Posterior cingulate gyrus (tissue), 11 donors: ENCODE measurements at places on chromosomes 6 and 20.

GRCh38 chr6:130453230-130453629 is 87.4 kb downstream of the TMEM200A start:
- no peak for DNase-seq

GRCh38 chr20:62368392-62368975 is 1.4 kb upstream of the LAMA5 start:
- no peak for DNase-seq

DNA sequence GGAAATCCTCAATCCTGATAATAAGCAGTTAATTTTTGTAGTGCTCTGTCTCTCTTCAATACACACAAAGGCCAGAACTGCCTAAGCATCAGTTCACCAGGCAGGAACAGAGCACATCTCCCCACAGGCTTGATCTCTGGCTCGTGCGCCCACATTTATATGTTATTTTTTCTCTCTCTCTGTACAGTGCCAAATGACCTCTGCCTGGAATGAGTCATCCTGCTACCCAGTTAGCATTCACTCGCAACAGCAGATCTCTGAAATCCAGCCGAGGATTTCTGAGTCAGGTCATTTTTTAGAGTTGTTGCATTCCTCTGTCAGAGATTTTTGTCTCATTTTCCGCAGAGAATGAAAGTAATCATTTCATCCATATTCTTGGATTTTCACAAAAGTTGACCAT is 107.1 kb downstream of the COL12A1 start:
- no peak for DNase-seq

DNA sequence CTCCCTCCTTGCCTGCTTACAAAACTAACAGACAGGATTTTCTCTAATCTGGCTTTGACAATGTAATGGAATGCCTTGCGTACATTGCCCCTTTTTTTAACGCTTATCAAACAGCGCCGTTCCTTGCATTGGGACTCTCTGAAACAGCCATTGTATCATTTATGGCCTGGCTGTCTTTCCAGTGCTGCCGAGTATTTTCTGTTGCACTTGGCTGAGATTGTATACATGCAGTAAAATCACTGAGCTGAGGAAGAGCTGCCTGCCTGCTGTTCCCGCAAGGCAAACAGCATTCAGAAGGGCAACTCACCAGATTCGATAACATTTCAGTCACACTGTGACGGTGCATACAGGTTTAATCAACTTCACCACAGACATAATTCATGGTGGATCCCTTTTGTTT is 106.0 kb downstream of the SH3BGRL2 start:
- DNase-seq: no peak

- no peak for DNase-seq
Measured at GRCh38 chr6:5827056-5827904, 179.4 kb downstream of the NRN1 start.

- DNase-seq: peak; percentile 25
Measured at GRCh38 chr6:6851059-6851948, 256.5 kb upstream of the RREB1 start.

GRCh38 chr6:24867104-24867703 is 68.5 kb upstream of the ARMH2 start:
- no peak for DNase-seq

DNA sequence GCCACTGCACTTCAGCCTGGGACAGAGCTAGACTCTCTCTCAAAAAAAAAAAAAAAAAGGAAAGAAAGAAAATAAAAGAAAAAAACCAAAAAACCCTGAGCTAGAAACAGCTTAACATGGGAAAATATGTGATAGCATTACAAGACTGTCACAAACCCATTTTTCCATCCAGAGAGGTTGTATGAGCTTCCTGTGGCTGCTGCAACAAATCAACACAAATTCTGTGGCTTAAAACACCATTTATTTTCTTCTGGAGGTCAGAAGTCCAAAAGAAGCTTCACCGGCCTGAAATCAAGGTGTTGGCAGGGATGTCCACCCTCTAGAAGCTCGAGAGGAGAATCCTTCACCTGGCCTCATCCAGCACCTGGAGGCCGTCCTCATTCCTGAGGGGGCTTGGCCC is 21.7 kb upstream of the SSR1 start:
- no peak for DNase-seq

DNA sequence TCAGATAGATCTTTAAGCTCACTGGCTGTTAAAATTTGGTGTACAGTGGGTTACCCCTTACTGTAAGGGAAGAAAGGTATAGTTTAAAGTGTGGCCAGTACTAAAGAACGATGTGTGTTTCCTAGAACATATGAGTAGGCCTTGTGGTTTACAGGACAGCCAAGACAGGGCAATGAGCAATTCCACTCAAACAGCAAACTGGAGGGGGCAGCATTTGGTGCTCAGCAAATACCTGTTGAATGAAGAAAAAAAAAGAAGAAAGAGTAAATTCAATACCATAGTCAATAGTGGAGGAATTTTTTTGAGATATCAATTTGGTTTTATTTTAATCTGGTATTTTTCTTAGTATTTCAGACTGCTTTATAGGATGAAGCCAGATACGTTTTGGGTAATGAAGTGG is 3.8 kb upstream of the NCOA5 start:
- no peak for DNase-seq

DNA sequence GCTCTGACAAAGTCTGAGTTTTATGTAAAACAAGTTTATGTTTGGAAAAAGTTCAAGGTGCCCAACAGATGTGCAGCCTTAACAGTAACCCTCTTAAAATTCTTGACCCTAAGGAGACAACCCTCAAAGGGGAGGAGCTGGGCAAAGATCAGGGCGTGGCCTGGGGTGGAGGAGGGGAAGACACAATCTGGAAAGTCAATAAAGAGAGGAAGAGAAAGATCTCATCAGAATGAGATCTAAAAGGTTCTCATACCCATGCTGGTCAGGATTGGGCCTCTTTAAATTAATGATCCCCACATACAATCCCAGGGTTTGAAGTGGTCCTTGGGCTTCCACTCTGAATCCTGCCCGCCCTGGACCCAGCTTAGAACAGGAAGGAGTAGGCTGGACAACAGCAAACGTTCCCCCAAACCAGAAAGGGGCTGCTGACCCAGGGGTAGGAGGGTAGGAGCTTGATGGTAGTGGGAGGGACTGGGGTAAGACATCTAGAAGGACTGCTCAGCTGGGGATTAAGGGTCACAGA is 33.0 kb downstream of the FOXP4 start:
- DNase-seq: no peak

DNA sequence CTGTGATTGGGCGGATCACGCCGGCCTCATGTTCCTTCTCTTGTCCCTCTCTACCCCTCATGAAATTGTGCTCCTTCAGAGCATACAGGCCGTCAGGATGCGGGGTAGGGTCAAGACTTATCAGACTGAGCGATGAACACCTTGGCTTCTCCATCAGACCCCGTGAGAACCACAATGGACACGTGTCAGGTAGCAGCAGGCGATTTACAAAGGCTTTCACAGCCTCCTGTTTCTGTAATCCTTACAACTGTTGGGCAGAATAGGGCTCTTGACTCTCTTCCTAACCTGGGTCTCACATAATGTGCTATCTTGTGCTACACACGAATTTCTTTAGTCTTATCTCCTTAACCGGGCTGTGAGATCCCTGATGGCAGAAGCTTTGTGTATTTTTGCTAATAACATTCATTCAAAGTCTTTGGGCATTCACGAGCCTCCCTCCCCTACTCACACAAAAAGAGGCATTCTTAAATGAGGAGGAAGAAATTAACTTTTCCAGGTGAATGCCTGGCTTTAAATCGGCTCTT is 122.9 kb upstream of the SLC22A23 start:
- no peak for DNase-seq
